ENCODE measurements at places on chromosomes 4 and X.

GRCh38 chrX:103640401-103641155, 11.8 kb downstream of the TCEAL1 start:
- DNase-seq, result peak; percentile 46

GRCh38 chr4:183356931-183357675, 34.9 kb upstream of the CLDN24 start:
- no peak for DNase-seq

GRCh38 chrX:74133156-74133796, 170.7 kb upstream of the ZCCHC13 start:
- DNase-seq, result peak; percentile 59

DNA sequence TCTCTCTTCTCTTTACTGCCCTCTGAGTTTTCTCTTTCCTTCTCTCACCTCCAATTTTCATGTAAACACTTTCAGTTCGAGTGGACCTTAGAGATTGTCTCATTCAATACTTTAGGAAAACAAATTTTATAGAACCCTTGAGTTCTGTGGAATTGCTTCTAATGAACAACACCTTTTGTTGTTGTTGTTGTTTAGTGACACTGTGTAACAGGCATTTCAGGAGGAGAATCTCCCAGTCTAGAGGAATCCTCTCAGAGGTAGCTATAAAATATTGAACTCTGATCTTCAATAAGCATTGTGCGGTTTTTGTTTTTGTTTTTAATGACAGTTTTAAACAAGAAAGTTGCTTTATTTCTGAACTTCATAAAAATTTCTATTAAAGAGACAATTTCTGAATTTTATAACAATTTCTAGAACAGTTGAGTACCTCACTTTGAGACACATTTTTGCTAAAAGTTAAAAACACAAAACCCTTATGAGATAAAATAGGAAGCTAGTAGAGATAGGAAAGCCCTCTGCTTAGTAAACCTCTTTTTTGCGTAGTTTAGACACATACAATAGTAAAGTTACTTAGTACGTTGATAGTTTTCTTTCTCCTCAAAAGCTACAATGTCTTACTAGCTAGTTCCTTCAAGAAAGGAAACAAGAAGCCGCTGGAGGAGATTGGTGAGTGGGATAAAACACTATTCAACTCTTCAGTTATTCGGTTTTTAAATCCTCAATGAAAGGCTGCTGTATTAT, 38.8 kb downstream of the CLCN3 start:
- DNase-seq, result no peak

GRCh38 chr4:173174594-173175012, 6.0 kb downstream of the GALNT7 start:
- DNase-seq, result no peak

DNA sequence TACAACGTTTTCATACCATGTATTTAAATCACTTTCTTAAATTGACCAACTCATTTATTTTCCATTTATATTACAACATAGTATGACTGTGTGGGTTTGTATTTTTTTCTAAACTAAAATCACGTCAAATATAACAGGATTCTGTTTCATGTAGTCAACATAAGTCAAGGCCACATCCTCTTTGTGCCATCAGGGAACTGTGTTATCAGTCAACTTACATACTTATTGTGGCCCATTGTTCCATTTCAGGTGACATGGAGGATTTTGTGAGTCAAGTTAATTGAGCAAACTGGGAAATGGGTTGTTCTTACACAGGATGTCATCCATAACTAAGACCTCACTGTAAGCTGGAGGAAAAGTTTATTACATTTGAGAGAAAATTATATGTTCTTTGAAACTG, 35.9 kb downstream of the STK26 start:
- DNase-seq, result no peak

DNA sequence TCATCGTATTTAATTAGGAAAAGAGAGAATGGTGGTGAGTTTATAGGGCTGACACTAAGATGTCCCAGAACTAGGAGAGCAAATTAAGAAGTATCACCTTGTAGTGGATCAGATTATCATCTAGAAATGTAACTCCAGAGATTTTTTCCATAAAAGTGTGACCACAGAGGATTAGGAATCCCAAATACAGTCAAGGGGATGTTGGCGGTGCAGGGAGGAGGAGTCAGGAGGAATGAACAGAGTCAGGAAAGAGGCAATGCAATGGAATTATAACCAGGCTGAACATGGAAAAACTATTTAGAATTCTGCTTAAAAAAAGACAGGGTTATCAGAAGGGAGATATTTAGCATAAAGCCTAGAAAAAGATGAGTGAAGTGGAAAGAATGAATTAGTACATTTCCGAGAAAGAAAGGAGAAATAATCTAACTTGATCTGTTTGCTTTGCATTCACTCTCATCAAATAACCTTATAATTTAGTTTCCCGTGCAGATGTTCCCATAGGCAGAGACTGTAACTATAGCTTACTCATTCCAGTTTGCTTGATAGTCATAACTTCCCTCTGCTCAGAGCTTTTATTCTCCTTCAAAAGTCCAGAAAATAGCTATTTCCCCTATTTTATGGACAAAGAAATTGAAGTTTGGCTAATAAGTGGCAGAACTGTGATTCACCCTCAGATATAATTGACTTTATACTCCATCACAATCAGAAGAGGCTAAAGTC, 56.4 kb downstream of the SCFD2 start:
- DNase-seq, result peak; percentile 47

DNA sequence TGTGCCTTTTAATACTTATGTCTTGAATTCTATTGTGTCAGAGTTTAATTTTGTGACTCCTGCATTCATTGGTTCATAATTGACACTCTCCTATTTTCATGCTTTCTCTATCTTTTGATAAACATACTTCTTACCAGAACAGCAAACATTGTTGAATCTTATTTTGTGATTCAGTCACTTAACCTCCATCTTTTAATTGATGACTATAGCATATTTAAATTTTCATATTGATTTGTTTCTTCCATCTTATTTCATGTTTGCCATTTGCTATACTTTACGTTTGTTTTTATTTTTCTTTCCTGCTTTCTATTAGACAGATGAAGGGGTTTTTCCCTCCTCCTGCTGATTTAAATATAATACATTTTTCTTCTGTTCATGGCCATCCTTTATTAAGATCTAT, 115.5 kb upstream of the FAM9A start:
- no peak for DNase-seq

DNA sequence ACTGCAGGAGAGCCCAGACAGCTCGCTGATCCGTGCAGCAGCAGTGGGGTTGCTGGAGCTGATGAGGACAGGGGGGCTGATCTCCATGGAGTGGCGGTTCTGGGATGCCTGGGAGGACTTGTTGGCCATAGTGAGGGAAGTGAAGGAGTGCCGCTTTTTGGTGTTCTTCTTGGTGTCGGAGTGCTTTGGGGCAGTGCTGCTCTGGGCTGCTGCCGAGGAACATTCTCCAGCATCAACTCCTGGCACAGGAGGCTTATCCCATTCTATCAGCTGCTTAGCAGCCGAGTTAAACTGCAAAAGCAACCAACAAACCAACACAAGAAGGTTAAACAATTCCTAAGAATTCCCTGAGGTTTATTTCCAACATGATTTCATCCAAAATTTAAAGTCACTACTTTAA, 126.3 kb upstream of the CBR4 start:
- no peak for DNase-seq

DNA sequence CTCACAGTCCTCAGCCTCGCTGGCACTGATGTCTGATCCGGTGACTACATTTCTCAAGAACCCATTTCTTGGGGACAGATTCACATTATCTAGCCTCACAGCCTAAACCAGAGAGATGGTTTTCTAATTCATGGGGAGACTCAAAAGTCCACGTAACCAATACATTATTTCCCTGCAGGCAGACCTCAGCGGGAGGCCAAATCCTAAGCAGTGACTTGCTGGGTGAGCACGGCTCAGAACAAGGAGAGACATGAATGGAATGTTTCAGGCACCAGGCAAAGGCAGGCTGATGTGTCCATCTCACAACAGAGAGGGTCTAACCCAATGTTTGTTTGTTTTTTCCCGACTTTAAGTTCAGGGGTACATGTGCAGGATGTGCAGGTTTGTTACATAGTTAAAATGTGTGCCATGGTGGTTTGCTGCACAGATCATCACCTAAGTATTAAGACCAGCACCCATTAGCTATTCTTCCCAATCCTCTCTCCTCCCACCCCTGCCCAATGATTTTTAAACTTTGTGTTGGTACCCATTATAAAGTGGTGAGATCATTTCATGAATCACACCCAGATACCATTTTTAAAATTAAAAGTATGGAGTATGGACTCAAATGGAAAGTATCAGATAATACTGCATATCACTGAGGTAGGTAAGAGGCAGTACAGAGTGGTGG, 53.3 kb downstream of the SCD5 start:
- DNase-seq, result peak; percentile 85

GRCh38 chr4:48141048-48141447, 7.0 kb upstream of the TXK start:
- peak; percentile 56 for DNase-seq

GRCh38 chr4:6901669-6902317, 7.8 kb upstream of the TBC1D14 start:
- DNase-seq, result no peak

DNA sequence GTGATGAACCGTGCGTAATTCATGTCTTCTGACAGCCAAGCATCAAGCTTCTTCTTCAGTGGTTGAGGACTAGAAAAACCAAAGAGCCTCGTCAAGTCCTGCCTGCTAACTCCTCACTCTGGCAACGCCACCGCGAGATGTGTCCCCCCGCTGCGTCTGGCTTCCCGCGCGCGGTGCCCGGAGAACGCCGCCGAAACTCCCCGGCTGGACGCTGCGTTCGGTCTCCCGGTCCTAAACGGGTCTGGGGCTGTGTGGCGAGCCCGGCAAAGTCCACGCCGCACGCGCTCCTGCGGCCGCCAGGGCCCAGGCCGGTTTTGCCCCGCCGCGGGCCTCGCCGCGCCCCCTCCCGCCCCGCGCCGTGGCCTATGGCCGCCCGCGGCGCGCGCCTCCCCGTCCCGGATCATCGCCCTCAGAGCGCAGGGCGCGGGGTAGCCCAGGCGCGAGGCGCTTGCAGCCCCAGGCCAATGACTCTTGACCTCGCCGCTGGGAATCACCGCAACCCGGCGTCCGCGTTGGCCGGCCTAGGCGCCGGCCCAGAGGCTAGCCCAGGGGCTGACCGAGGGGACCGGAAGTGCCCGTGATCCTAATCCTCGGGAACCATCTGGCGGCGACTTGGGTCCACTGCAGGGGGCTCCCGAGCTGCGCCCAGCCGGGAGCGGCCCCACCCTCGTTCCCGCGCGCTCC, at the start of gene AADAT:
Gene AADAT, minus strand, starts transcription at position 289 of the 684 bp plus-strand sequence. Its CDS starts 266 bp downstream, at position 23.
- DNase-seq, result peak; percentile 80

GRCh38 chrX:110310896-110311295, 7.0 kb downstream of the AMMECR1 start:
- no peak for DNase-seq

DNA sequence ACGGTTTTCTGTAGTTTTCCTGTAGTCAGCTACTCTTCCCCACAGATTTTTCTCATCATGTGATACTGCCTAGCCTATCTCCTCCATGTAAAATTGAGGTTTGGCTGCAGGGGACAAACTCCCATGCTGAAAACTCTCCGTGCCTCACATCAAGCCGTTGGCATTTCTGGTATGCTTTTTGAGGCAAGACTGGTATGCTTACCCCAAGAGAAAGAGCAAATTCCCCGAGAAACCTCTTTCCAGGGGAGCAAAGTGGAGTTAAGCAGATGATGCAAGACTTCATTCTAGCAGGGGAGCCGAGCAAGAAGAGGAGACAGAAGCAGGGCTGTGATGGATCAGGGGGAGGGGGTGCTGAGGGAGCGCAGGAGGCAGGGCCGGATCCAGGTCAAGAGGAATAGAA, 4.8 kb downstream of the SOWAHD start:
- peak; percentile 92 for DNase-seq

DNA sequence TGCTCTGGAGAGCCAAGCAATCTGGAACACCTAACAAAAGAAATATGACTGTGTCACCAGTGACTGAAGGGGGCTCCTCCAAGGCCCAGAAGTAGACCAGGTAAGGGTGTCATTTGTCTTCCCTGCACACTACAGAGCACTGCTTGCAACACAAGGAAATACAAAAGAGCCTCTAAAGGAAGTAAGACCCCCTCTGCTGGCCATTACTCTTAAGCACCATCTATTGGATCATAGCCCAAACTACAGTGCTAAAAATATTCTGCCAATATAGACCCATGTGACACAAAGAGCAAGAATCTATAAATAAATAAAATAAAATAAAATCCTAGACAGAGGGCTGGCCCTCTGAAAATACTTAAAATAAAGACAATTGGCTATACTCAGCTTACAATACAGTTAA, 528.7 kb downstream of the TMA16 start:
- no peak for DNase-seq

GRCh38 chrX:35858361-35858760, 60.2 kb downstream of the MAGEB16 start:
- no peak for DNase-seq

DNA sequence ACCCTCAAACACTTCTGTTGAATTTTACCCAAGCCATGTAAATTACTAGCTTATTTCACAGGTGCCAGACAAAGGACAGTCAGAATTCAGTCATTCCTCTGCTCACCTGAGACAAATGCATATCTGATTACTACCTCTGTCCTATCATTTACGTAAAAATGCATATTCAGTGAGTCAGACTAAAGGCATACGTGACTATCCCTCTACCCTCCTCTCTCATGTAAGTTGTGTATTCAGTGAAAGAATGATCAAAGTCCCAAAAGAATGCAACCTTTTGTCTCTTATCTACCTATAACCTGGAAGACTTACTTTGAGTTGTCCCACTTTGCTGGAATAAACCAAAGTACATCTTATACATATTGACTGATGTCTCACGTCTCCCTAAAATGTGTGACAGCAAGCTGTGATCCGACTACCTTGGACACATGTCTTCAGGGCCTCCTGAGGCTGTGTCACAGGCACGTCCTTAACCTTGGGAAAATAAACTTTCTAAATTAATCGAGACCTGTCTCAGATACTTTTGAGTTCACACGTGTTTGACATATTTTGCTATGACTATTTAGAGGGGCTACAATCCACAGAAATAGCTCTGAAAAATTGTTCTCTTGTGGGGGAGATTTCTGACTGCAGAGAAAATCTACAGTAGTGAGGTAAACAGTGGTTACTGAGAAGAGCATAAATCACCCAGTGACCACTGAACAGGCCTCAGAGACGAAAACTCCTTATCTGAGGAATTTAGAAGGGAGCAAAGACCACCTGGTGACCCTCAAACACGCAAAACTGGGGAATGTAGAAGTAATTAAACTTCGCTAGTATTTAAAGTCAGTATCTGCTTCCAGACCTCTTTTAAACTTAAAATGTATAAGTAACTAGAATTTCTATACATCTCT, 1575.8 kb downstream of the STIM2 start:
- DNase-seq, result peak; percentile 49

GRCh38 chrX:42398967-42399631, 378.9 kb downstream of the PPP1R2C start:
- DNase-seq, result no peak

GRCh38 chr4:38891051-38891983, 23.7 kb downstream of the FAM114A1 start:
- DNase-seq, result no peak

DNA sequence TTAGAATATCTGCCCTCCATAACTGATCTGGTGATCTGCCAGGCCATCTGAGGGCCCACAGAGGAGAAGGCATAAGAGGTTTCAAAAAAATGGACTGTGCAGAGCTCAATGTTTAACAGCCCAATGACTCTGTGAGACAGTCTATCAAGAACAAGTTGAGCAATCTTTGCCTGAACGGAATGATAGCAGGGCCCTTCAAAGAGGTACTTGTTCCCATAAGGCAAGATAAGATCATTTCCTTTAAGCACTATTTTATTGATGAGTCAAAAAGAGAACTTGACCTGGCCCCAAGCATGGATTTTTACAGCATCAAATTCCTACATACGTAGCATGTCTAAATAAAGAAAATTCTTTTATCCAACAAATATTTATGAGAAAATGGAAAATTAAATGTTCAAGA, 182.8 kb downstream of the IDS start:
- peak; percentile 4 for DNase-seq
